ENCODE measurements at places on chromosomes 7 and 10.
A peak's percentile ranks its signal among the peaks of the same experiment; 100 is the strongest.

GRCh38 chr10:73247509-73248258 is 629 bp upstream of the DNAJC9 start:
- no peak for DNase-seq

- DNase-seq, result no peak
Measured at GRCh38 chr7:107854989-107855388, 36.0 kb upstream of the DLD start.

- DNase-seq, result no peak
Measured at GRCh38 chr7:110373416-110373815, 717.5 kb upstream of the LRRN3 start.

GRCh38 chr7:82605247-82605864 is 161.8 kb upstream of the CACNA2D1 start:
- peak; percentile 91 for DNase-seq

DNA sequence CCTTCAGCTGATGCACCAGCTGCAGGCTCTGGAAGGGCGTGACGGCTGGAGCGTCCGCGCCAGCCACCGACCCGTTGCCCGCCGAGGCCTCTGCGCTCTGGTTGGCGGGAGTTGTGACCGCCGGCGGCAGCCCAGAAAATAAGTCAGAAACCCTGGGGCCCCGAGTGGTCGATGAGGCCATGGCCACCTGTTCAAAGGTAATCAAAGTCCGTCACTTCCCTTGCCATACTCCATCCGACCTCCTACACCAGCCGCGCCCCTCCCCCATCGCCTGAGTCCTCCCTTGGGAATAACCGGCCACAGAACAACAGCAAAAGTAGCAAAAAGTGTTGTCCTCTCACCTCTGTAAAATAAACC is 406 bp downstream of the PRLHR start:
- DNase-seq, result no peak

DNA sequence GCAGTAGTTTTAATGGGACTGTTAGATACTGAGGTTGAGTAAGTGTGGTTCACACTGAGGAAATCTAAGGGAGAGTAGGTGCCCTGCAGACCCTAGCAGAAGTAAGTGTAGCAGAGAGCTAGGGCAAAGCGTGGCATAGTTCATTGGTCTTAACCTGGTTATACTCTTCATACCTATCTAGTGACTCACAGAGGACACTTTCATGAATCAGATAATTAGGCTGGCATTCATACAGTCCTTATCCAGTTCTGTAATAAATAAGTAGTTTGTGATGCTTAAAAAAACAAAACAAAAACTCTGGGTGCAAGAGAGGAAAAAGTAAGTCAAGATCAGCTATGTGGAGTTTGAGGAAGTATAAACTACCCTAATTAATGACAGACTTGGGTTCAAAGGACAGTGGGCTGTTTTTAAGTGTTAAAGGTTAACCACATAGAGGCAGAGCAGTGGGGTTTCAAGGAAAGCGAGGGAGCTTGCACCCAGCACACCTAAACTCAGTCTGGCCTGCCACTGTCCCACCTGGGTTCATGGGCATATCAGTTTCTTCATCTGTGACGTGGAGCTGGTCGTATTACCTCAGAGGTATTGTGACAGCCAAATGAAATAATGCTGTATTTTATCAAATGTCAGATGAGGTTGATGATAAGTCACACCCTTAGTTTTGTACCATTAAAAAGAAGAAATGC is 27.1 kb downstream of the LMTK2 start:
- DNase-seq, result no peak

DNA sequence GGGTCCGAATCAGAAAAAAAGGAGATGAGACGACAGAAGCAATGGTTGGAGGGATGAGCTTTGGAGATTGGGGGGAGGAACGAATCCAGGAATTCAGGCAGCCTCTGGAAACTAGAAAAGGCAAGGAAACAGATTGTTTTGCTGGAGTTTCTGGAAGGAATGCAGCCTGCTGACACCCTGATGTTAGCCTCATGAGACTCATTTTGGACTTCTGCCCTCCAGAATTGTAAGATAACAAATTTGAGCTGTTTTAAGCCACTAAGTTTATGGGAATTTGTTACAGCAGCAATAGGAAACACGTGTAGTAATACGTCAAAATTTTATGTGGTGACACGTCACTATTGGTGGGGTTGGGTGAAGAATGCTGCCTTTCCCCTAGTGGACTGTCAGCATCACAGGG is 25.6 kb upstream of the NPS start:
- DNase-seq, result no peak

DNA sequence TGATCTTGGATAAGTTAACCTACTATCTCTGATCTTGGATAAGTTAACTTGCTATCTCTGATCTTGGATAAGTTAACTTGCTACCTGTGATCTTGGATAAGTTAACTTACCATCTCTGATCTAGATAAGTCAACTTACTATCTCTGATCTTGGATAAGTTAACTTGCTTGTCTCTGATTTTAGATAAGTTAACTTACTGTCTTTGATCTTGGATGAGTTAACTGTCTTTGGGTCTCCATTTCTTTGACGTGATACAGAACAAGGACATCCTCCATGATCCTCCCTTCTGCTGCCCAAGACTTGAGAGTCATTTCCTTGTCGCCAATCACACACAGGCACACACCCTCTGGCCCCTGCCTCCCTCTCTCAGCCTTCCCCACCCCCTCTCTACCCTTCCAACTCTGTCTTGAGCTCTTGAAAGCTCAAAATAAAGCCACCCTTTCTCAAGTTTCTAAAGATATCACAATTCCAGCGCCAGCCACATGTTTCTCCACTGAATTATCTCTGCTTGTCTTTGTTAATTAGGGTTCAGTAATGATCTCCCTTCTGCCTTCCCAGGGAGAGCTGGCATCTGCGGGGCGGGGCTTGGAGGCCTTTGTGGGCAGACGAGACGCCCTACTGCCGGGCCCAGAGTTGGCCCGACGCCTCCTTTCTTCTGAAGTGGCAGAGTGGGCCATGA is 85.1 kb upstream of the GTF2I start:
- DNase-seq, result no peak

- DNase-seq, result no peak
Measured at GRCh38 chr10:95443636-95444035, 117.5 kb downstream of the SORBS1 start.

GRCh38 chr7:36547416-36547815 is 157.8 kb downstream of the ANLN start:
- peak; percentile 15 for DNase-seq

- no peak for DNase-seq
Measured at GRCh38 chr10:78531088-78531487, 497.4 kb downstream of the RPS24 start.

- DNase-seq, result no peak
Measured at GRCh38 chr7:5552123-5552522, 128.5 kb upstream of the TNRC18 start.

DNA sequence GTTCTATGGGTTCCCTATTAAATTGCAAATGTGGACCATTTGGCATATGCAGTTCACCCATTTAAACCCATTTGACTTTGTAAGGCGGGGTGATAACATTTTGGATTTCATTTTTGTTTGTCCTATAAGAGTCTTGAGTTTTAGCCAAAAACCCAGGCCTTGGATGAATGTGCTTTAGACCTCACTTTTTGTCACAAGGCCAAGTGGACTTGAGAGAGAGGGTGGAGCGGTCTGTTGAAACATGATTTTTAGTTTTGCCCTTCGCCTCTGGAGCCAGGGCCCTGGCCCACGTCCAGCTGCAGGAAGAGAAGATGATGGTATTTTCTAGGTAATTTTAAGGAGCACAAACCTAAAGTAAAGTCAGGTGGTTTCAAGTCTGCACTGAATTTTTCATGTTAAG is 260.1 kb downstream of the SLC25A13 start:
- DNase-seq, result no peak

DNA sequence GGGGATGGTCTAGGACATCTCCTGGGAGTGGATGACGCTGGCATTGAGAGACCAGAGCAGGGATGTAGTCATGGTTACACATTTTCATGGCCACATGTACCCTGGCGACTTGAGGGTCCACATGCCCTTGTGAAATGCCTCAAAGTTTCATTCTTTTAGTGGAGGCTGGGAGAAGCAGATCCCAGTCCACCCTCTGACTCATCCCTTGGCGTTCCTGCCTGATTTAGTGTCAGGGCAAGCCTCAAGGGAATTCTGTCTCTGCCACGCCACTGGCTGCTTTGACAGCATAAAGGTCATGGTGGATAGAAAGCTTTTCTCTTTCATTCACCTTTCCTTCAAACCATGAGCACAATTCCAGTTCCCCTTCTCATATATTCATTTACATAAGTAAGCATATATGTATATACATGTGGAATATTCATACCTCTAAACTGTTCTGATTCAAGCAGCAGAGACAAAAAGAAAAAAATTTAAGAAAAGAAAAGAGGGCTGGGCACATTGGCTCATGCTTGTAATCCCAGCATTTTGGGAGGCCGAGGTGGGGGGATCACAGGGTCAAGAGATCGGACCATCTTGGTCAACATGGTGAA is 21.8 kb upstream of the KIF5B start:
- DNase-seq, result no peak

GRCh38 chr7:15684111-15684800 is 2.2 kb downstream of the MEOX2 start:
- no peak for DNase-seq

- DNase-seq, result no peak
Measured at GRCh38 chr7:124810605-124811004, 45.0 kb upstream of the GPR37 start.

DNA sequence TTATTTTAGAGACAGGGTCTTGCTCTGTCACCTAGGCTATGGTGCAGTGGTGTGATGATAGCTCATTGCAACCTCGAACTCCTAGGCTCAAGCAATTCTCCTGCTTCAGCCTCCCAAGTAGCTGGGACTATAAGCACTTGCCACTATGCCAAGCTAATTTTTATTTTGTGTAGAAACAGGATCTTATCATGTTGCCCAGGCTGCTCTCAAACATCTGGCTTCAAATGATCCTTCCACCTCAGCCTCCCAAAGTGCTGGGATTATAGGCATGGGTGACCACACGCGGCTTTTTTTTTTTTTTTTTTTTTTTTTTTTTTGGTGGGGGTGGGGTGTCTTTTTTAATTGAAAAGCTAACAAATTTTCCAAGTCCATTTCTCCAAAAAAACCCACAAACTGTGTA is 18.4 kb downstream of the HPS6 start:
- no peak for DNase-seq

DNA sequence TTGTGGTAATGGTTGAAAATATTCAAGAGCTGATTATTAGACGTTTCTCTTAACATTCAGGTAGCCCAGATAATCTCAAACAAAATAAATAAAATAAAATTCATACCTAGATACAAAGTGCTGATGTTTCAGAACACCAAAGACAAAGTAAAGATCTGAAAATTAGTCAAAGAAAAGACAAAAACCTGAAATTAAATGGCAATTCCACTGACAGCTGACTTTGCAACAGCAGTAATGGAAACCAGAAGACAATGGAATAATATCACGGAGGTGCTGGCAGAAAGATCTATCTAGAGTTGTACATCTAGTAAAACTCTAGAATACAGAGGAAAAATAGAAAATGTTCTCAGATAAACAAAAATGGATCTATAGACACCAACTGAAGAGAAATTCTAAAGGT is 58.0 kb upstream of the IKZF1 start:
- DNase-seq, result no peak

- DNase-seq, result no peak
Measured at GRCh38 chr10:20094226-20094976, 278.2 kb downstream of the PLXDC2 start.

GRCh38 chr7:133126422-133126821 is 44.5 kb upstream of the CHCHD3 start:
- no peak for DNase-seq

DNA sequence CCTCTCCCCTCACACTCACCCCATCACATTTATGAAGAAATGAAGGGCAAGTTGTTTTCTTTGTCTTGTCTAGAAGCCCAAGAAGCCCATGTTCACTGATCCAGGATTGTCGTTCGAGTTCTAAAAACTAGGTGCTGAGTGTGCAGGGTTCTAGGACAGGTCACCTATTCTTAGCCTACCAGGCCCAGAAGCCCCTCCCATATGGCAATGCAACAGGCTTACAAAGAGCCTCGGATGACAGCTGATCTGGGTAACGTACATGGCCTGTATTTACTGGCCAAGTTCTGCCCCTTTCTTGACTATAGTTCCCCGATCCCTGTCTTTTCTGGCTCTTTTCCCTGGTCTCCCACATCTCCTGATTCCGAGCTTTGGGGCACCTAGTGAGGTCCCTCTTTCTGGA is 160.9 kb downstream of the FZD1 start:
- DNase-seq, result no peak

- no peak for DNase-seq
Measured at GRCh38 chr7:14738086-14738485, 164.5 kb downstream of the DGKB start.

DNA sequence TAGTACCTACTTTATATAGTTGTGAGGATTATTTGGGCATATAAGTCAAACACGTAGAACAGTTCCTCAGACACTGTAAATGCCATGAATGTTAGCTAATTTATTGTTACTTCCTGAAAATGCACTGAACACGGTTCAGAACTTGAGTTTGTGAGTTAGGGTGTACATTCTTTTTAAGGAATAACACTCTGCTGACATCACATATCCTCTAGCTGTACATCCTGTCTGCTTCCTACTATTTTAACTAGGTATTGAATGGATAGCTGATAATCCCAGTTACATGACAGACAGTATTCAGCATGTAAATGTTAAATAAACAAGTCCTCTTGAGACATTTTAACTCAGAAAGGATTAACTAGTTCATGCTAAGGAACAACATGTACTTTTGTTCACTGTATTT is 16.0 kb downstream of the SAMD8 start:
- DNase-seq, result no peak

DNA sequence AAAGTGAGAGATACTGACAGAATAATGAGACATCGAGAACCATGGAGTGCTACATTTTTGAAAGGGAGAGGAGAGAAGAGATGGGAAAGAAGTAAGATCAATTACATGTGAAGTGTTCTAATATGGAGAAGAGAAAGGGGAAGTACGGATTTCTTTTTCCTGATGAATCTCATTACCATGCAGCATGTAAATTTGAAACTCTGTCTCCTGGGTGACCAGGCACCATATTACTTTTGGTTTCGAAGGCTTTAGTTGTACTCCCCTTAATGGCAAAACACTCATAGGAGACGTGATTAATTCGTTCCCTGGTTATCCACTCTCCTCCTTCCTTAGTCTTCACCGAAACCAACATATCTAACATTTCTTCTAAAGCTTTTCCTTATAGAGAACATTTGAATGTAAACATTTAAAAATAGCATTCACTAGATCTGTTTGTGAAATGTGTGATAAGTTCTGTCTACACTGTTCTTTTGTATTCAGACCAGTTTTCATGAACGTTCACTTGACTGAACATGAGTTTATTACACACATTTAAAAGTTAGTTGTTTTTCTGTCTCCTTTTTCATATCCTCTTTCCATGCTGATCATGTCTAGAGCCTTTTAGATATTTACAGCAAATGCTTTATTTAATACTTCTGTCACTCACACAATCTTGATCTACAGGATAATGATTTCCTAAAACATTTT is 80.2 kb upstream of the MSRB2 start:
- no peak for DNase-seq

- no peak for DNase-seq
Measured at GRCh38 chr10:46014683-46015405, 15.6 kb downstream of the NCOA4 start.

- no peak for DNase-seq
Measured at GRCh38 chr7:135510592-135511183, 786 bp upstream of the CNOT4 start.

Data from NCI-H1417 (cell line).